ENCODE measurements at places on chromosomes 7 and 10.
A peak's percentile ranks its signal among the peaks of the same experiment; 100 is the strongest.

DNA sequence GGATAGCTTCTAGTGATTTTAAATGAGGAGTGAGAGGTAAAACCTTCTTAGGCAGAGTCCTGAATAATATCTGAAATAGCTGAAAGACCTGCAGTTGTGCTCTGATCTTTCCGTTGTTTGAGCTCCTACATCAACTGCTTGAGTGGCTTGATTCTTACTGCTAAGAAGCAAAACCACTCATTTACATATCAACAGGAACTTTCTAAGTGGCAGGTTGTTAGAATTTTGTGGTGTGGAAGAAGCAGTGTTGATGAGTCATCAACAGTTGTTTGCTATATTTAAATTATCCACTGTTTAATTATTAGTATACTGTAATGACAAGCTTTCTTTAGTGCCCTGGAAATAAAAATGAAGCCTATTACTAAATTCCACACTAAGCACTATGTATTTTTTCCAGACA is 689.5 kb downstream of the DNAJB9 start:
- DNase-seq = no peak

- no peak for DNase-seq
Observed at GRCh38 chr10:72082856-72083789, 5.2 kb downstream of the SPOCK2 start.

DNA sequence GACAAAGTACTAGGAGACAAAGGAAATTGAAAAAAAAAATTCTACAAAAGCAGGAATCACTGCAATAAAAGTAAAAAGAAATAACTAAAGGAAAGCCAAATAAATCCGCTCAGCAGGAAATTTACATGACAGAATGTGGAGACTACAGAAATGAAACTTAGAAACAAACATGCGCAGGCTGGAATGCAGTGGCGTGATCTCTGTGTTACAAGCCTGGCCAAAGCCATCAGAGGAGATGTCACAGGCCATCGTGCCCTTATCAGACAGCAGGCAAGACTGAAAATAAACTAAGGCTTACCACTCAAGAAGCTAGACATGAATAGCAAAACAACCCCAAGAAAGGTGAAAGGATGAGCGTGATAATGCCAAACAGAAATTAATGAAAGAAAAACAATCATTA is 6.3 kb upstream of the CAMK2B start:
- DNase-seq = no peak

DNA sequence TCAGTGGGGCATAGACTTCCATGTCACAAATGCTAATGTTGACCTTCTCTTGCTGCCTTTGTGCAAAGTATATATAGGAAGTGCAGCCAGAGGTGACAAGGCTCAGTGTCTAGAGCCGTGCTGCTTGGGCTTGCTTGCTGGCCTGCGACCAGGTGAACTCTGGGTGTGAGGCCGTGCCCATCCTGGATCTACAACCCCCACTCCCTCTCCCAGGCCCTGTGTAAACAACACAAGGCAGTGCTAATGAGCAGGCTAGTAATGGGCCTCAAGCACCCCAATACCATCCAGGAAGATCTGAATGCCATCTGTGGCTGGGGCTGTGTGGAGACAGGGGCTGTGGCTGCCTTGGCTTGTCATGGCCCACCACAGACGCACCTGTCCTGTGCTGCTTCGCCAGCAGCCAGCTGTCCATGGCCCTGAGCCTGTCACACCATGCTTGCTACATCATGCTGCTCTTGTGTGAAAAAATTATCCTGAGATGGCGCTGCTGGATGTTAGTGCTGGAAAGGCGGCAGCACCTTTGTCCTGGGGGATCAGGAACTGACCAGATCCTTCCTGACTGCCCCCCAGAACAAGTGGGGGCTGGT is 107.6 kb upstream of the ZNF92 start:
- no peak for DNase-seq

DNA sequence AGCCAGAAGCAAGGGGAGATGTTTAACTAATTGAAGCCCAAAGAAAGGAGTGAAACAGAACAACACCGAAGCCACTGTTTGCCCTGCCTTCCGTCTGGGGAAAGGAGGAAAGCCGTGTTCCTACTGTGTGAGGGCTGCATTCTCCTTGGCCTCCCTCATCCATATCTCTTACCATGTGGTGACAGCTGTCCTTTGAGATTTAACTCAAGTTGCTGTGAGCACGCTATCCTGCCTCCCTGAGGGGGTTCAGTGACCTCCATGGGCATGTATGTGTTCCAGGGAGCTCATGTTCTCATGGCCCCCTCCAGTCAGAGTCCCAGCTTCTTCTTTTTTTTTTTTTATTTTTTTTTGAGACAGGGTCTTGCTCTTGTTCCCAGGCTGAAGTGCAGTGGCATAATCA is 26.2 kb upstream of the CRHR2 start:
- DNase-seq = no peak

DNA sequence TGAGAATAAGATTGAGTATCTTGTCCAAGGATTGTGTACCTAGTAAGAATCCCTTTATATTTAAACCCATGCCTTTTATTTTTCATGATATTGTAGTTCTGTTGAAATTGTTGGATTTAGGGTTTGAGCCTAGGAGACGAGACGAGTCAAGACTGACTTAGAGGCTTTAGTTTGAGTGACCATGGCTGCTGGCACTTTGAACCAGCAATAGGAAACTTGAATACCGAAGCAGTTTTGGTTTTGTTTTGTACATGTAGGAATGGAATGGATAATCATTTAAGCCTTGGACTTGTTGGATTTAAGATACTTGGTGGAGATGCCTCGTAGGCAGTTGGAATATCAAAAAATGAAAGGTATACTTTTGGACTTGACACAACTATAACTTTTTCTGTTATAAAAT is 229.0 kb downstream of the BICC1 start:
- no peak for DNase-seq

DNA sequence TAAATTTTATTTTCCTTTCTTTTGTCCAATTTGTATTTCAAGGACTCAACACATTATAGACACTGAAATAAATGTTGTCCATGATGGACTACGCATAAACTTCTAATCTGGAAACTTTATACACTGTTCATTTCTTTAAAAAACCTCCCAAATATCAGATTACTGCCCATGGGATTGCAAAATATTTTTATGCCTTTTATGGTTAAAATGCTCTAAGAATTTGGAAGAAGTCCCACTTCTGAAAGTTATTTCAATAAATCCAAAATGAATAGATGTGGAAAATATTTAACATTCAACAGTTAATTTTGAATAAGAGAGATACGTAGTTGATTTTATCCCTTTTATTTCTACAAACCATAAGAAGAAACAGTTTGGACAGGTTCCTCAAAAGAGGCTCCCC is 46.1 kb downstream of the CABCOCO1 start:
- no peak for DNase-seq

DNA sequence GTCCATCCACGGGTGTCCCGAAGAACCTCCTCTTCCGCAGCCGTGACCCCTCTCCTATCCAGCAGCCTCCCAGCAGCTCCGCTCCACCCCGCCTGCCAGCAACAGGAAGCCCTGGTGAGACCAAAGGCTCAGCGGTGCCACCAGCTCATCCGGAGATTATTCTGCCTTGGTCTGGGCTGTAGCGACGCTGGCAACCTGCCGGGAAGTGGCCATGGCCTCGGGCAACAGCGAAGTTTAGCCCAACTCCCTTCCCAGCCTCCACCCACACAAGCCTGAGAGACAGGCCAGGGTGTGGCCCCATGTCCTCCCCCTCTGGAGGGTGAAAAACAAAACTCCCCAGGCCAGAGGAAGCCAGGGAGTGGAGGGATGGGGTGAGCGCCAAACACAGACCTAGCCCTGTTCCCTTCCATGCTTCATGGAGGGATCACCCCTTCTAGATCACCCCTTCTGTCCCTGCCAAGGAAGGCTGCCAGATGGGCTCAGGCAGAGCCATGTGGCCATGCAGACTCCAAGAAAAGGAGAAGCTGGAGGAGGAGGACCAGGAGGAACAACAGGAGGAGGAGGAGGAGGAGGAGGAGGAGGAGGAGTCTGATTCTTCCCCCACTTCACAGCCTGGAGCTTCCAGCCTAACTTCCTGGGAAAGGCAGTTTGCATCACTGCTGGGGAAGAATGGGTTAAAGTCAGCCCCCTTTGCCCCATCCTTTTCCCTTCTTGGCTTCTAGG is 918 bp downstream of the CALHM2 start:
- DNase-seq = peak; percentile 33

DNA sequence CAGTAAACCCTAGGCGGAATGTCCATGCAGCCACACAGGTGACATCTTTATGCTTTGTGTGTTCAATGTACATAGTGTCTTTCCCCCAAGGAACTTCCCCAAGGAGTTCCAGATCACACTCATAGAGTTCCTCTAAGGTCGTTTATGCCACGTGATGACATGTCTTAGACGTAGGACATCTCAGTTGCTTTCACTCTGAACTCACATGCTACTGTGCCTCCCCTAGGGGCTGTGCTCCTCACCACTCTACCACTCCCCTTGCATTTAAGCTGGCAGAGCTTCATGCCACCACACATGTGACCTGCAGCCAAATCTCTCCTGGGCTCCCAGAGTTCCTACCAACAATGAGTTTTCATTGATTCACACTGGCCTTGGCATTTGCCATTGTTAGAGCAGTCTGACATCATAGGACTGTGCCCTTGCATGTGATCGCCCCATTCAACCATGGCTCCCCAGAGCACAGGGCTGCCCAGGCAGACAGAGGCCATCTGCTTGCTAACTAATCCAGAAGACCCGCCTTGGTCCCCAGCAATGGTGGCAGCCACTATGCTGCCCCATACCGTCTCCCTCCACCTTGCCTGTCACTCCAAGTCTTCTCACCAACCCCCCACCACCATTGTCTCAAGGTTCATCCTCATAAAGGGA is 95.3 kb upstream of the MACROH2A2 start:
- no peak for DNase-seq

- no peak for DNase-seq
Observed at GRCh38 chr10:12949248-12949647, 52.3 kb downstream of the CCDC3 start.

DNA sequence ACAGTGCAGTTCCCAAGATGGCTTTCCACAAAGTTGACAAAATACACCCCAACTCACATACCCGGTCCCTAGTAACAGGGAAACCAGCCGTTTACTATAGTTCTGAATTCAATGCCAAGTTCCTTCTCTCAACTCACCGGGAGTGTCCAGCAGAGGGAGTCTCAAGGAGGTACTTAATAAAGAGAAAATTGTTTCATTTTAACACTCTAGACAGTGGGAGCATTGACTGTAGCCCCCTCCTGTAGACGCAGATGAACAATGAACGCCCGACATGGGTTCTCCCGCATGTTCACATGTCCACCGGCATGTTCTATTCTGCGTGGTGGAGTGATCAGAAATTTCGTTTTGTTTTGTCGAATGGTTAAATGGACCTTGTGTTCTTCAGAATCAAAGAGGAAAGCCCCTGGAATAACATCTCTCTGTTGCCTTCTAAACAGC is 1.9 kb downstream of the HIPK2 start:
- peak; percentile 39 for DNase-seq

DNA sequence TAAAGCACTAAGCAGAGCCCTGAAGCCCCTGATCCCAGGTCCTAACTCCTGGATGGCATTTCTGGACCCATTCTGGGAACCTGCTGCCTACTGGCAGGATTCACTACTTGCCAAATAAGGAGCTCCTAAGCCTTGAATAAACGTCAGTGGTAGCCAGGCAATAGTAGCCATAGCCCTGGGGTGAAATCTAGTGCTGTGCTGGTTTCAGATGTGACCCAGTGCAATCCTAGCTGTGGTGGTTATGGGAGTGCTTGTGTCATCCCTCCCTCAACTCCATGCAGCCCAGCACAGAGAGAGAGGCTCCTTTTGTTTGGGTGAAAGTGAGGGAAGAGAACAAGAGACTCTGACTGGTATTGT is 43.7 kb downstream of the PCLO start:
- DNase-seq = no peak

- no peak for DNase-seq
Observed at GRCh38 chr7:20089431-20089830, 127.8 kb downstream of the MACC1 start.

DNA sequence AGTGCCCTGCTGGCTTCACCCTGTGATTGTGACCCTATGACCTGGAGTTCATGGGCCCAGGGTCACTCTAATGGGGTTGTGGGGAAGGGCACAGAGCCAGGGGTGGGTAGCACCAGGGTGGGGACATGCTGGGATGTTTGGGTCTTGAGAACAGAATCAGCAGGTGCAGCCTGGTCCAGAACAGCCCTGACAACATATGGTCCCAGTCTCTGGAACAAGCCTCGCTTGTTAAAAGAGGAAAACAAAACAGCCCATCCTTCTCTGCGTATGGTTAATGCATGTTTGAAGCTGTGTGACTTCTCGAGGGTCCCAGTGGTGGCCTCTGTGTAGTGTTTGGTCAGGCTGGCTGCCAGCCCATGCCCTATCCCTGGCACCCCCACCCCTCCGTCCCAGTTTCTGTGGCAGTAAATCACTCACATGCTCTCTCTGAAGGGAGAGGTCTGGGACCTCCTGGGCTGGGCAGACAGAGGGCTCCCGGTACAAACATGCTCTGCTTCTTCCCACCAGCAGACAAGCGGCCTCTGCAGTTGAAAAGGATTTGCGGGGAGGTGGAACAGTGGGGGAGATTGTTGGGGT is 79.4 kb downstream of the FAM241B start:
- DNase-seq = no peak

- DNase-seq = no peak
Observed at GRCh38 chr10:88106366-88106765, 242.9 kb downstream of the PTEN start.

- no peak for DNase-seq
Observed at GRCh38 chr7:151415375-151416105, 5.7 kb upstream of the WDR86 start.

- no peak for DNase-seq
Observed at GRCh38 chr7:143394777-143395176, 13.6 kb downstream of the ZYX start.

DNA sequence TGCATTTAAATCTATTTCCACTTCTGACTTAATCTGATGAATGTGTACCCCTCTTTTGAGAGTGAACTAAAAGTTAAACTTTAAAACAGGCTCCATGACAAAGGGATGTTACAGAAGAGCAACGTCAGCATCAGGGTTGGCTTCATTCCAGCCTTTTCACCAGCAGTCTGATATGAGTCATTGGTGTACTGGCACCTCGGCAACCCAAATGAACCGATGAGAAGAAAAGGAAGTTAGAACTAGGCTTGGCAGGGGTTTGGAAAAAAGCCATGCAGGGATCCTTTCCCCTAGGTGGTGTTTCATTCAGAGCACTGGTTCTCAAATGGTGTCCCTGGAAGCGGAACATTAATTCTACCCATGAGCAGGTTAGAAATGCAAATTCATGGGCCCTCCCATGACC is 53.6 kb downstream of the SEC61G start:
- DNase-seq = no peak

DNA sequence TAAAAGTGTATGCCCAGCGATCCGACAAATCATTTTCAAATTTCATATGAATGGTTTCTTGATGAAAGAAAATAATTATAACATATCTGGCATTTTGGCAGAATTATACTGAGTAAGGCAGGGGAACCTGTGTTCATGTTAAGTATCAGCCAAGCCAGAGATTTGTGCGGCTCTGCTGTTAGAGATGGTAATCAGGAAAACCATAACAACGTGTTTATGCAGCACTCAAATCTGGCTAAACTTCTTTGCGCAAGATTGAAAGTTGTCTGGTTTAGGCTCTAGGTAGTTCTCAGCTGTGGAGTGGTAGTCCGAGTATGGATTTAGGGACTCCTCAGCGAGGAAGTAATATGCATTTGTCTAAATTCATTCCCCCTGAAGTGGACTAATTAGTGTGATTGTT is 8.9 kb upstream of the CTBP2 start:
- no peak for DNase-seq

- no peak for DNase-seq
Observed at GRCh38 chr7:142280263-142280662, 22.4 kb upstream of the PRSS58 start.

Measured in stimulated activated naive CD8-positive, alpha-beta T cell treated with anti-CD3 and anti-CD28 coated beads, Interleukin-15, amount 100 ng/mL, for 72 hours (primary cell).